ENCODE measurements at places on chromosomes 2 and 18.

- no peak for DNase-seq
Observed at GRCh38 chr2:50786345-50786744, 245.6 kb downstream of the NRXN1 start.

GRCh38 chr18:62198259-62198658 is 11.2 kb downstream of the RELCH start:
- DNase-seq: no peak

DNA sequence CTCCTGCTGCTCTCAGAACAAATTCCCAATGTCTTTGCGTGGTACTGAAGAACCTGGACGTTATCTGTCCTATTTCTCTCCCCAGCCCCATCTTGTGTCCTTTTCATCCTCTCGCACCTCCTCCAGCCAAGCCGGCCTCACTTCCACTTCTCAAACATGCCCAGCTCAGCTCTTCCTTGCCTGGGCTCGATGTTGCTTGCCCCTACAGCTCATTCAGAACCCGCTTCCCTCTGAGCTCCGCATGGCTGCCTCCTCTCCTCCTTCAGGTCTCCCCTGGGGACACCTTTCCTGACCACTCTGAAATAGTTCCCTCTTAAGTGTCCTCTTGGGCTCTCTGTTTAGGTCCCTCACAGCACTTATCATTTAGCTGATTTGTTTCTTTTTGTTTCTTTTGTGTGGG is 6.7 kb upstream of the SMARCAL1 start:
- DNase-seq: no peak

DNA sequence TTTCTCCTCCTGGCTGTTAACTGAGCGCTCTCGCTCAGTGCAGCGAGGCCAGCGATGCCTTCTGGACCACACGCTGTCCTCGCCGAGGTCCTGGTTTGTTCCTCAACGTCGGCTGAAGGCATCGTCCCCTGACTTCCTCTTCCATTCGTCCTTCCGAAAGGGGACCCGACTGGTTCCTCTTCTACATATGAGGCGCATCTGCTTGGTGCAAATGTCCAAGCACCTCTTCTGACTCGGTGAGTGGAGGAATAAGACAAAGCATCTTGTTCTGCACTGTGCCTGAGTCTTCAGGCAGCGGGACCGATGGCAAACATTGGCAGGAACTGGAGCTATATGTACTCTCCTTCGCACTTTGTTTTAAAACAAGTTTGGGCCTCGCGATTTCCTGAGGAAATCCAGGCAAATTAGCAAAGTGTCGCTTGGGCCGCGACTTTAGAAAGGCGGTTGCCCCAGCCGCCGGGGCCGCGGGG is 621 bp upstream of the KCNS3 start:
- DNase-seq: no peak

DNA sequence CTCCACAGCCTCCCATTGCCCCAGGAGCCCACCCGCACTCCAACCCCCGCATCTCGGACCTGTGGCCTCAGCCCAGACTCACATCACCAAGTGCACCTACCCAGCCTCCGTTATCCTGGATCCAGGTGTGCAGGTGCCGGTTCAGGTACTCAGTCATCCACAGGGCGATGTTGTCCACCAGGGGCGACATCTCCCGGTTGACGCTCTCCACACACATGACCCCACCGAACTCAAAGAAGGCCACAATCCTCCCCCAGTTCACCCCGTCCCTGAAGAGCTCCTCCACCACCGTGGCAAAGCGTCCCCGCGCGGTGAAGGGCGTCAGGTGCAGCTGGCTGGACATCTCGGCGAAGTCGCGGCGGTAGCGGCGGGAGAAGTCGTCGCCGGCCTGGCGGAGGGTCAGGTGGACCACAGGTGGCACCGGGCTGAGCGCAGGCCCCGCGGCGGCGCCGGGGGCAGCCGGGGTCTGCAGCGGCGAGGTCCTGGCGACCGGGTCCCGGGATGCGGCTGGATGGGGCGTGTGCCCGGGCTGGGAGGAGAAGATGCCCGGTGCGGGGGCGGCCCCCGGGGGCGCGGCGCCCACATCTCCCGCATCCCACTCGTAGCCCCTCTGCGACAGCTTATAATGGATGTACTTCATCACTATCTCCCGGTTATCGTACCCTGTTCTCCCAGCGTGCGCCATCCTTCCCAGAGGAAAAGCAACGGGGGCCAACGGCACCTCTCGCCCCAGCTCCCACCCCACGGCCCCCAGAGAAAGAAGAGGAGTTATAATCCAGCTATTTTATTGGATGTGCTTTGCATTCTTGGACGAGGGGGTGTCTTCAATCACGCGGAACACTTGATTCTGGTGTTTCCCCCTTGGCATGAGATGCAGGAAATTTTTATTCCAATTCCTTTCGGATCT is 1.3 kb downstream of the BCL2 start:
- peak; percentile 56 for DNase-seq

- no peak for DNase-seq
Observed at GRCh38 chr2:65097844-65098243, 32.1 kb downstream of the RAB1A start.

- no peak for DNase-seq
Observed at GRCh38 chr18:8525692-8526091, 83.5 kb upstream of the RAB12 start.

- DNase-seq: no peak
Observed at GRCh38 chr2:85727798-85728197, 26.0 kb upstream of the ATOH8 start.

DNA sequence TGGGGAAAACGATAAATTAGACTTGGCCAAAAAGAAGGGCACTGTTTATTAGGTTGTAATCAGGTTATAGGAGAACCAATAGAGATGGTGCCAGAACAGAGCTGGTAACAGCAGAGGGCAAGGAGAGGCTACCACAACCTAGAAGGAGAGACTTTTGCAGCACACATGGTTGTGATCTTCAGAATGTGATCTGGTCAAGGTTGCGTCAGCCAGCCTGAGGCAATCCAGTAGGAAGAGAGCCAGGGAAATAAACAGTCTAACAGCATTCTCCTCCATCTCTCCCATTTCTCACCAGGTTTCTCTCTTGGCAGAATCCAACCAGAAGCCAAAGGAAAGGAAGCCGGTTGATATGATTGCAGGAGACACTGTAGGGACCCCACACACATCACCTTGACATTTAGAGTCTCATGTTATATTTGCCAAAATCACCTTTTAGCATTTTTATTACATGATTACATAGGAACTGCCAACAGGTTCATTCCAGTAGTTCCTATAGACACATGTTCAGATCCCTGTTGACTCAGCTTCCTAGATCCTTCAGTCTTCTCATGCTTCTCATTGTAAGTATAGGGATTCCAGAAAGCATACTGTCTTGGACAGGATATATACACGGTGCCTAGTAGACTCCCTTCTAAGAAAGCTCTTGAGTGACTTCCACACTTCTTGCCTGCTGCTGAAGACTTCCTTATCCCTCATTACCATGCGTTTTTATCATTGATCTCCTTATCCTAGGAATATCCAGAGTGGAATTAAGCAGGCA is 17.6 kb upstream of the SPATS2L start:
- DNase-seq: no peak

GRCh38 chr2:106579750-106580197 is 92.6 kb downstream of the CD8B2 start:
- DNase-seq: no peak

- DNase-seq: no peak
Observed at GRCh38 chr2:8343031-8343430, 338.8 kb upstream of the ID2 start.

DNA sequence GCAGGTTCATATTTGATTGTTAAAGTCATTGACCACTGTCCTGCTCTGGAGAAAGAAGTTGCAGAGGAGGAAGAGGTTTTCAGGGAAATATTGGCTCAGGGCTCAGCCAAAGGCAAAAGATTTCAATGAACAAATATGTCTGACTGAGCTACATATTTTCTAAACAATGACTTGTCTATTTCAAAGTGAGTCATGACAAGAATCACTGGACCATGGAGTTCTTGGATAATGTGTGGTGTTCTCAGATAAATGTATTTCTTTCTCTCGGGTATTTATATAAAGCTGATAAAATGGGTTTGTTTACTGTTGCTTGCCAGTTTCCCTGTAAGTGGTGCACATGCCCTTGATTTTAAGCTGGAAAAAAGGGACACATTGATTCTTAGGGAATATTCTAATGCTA is 34.3 kb upstream of the RMP24 start:
- no peak for DNase-seq

DNA sequence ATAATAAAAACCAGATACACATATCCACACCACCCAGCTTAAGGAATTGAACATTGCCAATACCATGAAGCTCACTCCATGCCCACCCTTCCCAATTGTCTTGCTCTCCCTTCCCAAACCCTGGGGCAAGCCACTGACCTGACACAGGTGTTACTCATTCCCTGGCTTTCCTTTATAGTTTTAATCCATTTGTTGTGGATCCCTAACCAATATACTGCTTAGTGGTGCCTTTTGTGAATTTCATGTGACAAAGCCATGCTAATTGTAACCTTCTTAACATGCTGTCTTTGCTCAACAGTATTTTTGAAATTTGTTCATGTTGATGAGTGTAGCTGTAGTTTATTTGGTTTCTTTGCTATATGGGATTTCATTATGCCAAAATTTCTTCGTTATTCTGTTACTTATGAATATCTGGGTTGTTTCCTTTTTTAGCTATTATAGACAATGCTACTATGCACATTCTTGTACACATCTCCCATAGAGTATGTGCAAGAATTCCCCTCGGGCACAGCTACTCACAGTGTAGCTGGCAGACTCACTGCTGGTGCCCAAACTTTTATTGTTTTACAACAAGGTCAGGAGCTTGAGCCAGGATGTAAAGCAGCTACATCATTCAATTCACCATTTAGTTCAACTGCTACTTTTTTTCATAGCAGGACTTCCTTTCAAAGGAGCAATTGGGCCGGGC is 90.8 kb upstream of the ATL2 start:
- no peak for DNase-seq

- DNase-seq: no peak
Observed at GRCh38 chr2:2892378-2892777, 485.2 kb downstream of the EIPR1 start.

GRCh38 chr2:40814616-40815015 is 362.7 kb upstream of the SLC8A1 start:
- no peak for DNase-seq

GRCh38 chr2:83054751-83055150 is 1404.3 kb downstream of the SUCLG1 start:
- no peak for DNase-seq

- DNase-seq: no peak
Observed at GRCh38 chr2:55958756-55959155, 35.2 kb upstream of the EFEMP1 start.

GRCh38 chr2:79116997-79117928 is 3.0 kb upstream of the REG1A start:
- no peak for DNase-seq

GRCh38 chr2:229672021-229672420 is 42.3 kb downstream of the DNER start:
- DNase-seq: no peak

GRCh38 chr18:29041976-29042375 is 865.0 kb upstream of the CDH2 start:
- no peak for DNase-seq

GRCh38 chr18:77512152-77512551 is 262.5 kb downstream of the GALR1 start:
- DNase-seq: no peak

GRCh38 chr2:107529146-107529545 is 297.5 kb upstream of the RGPD4 start:
- no peak for DNase-seq

- DNase-seq: no peak
Observed at GRCh38 chr2:45182667-45183295, 173.5 kb upstream of the SIX2 start.

DNA sequence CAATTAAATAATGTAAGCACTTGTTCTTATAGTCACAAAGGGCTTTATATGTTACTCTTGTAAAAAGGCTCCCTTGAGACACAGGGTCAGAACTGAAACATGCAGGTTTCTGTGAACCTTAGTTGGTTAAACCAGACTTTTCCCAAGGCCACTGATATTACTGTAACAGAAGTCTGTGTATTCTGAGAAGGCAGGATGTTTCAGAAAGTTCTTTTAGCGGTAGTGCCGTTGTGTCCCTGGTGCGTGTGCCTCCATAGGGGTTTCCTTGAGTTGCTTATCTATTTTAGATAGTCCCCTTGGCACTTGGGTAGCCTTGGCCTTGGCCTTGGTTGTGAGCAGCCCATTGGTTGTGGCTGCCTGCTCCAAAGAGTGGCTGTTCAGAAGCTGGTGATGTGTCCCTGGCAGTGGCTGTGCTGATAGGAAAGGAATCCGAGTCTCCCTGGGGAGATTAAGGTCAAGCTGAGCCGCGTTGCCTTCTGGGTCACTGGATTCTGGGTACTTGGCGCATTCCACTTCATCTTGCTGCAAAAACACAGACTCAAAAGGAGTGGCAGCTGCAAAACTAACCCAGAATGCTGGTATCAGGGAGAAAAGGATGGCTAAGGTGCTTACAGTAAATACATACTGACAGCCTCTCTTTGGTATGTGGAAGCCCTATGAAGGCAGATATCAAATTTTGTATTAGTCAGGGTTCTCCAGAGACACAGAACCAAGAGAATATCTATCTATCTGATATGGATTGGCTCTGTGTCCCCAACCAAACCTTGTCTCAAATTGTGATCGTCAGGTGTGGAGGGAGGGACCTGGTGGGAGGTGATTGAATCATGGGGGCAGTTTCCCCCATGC is 69.7 kb downstream of the FHOD3 start:
- no peak for DNase-seq

DNA sequence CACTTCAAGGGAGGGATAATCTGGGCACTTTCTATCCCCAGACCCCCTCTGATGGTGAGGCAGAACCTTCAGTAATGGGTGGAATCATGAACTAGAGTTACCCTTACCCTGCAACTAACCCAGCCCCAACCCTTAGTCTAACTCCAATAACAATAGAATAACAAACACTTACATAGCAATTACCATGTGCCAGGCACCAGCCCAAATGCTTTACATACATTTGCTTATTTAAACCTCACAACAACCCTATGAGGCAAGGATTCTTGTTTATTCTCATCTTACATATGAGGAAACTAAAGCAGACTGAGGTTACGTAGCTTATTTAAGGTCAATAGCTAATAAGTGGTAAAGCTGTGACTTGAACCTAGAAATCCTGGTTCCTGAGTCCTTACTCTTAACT is 132.8 kb downstream of the CYP26B1 start:
- DNase-seq: no peak

DNA sequence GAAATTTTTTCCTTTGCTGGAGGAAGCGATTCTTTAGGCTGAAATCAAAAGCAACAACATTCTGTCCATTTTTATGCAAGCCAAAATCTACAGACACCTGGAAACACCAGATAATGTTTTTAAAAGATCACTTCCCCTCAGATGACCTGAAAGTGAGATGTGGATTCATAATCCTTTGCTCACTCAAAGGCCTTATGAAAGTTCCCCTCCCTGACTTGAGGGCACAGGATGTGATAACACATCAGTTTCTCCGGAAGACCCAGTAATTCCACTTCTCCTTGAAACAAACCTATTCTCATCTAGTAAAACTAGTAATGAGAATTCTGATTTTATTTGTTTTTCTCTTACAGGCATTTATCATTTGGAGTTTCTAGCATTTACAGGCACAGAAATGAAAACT is 218.3 kb upstream of the RND3 start:
- DNase-seq: no peak
